ENCODE measurements at places on chromosomes 2 and 18.

- DNase-seq, result peak; percentile 20
These were observed 73.0 kb downstream of the COMMD1 start for GRCh38 chr2:61978522-61978921.

GRCh38 chr2:240255811-240256703, 115.6 kb upstream of the OTOS start:
- no peak for DNase-seq

DNA sequence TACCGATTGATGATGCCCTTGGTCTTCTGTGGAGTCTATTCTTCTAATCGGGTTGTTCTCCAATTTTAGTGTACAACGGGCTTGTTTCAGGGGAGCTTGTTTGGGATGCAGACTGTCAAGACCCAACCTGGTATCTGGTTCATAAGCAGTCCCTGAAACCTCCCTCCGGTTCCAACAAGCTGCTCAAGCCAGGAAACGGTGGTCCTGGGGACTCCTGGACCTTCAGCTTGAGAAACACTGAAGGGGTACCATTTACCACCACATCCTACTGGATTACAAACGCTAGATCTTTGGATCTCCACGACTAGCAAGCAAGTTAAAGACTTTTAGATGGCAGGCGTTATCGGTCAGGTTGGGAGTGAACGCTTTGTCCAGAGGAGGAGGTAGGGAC, 2.0 kb downstream of the BCL2 start:
- DNase-seq, result no peak

- DNase-seq, result no peak
These were observed 149.9 kb downstream of the LOXHD1 start for GRCh38 chr18:46506974-46507586.

GRCh38 chr2:42823744-42824453, 31.5 kb upstream of the HAAO start:
- DNase-seq, result no peak

DNA sequence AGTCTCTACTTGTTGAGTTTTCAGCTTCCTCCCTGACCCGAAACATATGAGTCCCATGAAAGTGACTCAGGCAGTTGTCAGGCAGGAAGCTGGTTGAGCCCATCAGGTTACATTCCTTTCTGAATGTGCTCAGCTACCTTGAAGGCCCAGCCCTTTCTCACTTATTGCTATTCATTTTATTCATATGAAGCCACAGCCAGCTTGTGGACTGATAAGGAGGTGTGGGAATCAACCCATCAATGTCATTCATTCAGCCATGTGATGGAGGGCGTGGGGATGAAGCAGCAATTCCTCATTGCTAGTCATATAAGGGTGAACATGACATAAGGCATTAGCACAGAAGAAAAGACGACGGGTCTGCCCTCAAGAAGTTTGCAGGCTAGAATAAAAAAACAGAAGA, 5.3 kb upstream of the VPS4B start:
- DNase-seq, result no peak

- no peak for DNase-seq
These were observed 314.9 kb upstream of the NRP2 start for GRCh38 chr2:205367331-205367935.

DNA sequence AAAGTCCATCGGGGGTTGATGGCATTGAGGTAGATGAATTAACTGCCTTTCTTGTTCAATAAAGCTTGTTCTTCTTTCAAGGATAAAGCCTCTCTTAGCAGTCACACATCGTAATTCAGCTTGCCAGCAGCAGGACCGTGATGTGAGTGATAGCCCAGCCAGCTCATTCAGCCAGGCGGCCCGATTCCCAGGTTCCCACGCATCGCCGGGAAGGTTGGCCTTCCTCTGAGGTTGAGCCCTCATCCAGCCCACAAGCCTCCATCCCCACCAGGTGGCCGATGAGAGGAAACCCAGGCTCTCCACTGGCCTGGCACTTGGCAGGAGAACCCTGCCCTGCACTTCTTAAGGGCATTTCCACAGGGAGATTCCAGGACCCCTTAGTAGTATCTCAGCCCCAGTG, 4.7 kb downstream of the AGAP1 start:
- DNase-seq, result no peak

DNA sequence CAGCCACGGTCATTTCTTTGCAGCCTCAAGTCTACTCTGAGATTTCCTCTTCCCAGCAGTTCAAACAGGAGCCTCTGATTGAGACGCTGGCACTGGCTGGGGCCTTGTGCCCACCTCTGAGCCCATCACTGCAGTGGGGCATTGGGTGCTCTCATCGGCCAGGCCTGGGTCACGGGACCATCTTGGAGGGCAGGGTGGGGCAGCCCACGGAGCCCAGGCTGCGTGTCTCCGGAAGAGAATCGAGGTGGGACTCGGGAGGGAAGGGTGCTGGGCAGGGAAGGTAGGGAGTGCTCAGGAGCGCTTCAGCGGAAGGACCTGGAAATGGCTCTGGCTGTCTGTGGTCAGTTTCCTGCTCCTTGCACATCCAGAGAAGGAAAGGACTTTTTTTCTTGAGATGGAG, 82.4 kb downstream of the RTP5 start:
- DNase-seq, result no peak

GRCh38 chr18:60675801-60676200, 303.2 kb upstream of the MC4R start:
- no peak for DNase-seq

- DNase-seq, result no peak
These were observed 75.6 kb upstream of the ARHGAP28 start for GRCh38 chr18:6653880-6654279.

DNA sequence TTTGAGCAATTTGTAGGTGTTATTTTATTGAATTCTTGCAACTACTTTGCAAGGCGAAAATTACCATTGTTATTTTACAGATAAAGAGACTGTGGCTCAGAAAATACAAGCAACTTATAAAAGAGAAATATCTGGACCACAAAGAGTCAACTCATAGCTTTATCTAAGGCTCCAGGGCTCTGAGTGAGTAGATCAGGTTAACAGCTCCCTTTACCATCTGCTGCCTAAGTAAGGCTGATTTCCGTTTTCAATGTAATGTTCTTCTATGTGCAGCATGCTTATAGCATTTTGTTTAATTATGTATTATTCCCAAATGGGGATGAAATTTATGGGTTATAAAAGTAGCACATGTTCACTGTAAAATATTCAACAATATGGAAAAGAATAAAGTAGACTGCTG, 299.1 kb upstream of the TNP1 start:
- DNase-seq, result no peak

GRCh38 chr2:207113414-207113813, 52.3 kb downstream of the KLF7 start:
- peak; percentile 82 for DNase-seq

DNA sequence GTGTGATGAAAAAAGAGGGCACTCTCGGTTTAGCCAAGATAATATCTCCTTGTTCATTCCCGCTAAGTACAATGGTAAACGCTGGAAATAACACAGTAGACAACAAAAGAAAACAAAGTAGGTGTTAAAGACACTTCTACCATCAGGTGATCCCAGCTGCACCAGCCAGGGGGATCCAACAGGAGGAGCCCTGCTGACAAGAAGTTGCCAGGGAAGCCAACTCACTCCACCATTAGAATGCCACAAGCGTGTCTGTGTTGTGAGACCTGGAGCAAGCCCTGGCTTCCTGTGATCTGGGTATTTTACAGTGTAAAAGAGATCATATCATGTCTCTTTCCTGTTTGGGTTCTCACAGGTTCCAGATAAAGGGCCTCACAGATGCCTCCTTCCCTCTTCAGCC, 117.0 kb downstream of the GRB14 start:
- DNase-seq, result no peak

- no peak for DNase-seq
These were observed 135.5 kb downstream of the PDE1A start for GRCh38 chr2:182291296-182291695.

DNA sequence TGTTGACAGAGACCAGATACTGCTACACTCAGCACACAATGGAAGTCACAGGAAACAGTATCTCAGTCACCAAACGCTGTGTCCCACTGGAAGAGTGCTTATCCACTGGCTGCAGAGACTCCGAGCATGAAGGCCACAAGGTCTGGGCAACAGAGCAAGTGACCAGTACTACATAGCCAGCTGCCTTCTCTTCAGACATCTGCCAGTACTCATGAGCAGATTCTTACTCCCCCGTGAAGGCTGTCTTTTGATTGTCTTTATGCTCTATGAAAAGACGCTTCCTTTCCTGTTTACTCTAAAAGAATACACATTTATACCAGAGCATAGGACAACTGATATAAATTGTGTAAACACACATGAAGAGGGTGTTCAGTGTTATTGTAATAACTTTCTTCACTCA, 118.9 kb downstream of the MMADHC start:
- DNase-seq, result no peak

DNA sequence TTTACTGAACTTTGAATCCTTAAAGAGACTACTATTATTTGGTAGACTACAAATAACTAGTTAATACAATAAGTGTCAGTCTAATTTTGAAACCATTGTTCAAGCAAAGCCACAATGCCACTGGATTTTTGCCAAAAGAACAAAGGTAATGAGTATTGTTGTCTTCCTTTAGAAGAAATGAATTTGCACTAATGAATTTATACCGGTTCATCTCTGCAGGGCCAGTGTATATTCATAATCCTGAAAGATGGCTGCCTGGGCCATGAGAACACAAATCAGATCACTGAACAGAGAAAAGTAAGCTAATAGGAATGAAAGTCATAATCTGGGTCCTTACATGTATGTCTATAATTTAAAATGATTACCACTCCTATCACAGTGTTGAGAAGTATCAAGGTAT, 31.2 kb downstream of the GCFC2 start:
- no peak for DNase-seq

- DNase-seq, result no peak
These were observed 469.9 kb downstream of the SOCS6 start for GRCh38 chr18:70758780-70759179.

DNA sequence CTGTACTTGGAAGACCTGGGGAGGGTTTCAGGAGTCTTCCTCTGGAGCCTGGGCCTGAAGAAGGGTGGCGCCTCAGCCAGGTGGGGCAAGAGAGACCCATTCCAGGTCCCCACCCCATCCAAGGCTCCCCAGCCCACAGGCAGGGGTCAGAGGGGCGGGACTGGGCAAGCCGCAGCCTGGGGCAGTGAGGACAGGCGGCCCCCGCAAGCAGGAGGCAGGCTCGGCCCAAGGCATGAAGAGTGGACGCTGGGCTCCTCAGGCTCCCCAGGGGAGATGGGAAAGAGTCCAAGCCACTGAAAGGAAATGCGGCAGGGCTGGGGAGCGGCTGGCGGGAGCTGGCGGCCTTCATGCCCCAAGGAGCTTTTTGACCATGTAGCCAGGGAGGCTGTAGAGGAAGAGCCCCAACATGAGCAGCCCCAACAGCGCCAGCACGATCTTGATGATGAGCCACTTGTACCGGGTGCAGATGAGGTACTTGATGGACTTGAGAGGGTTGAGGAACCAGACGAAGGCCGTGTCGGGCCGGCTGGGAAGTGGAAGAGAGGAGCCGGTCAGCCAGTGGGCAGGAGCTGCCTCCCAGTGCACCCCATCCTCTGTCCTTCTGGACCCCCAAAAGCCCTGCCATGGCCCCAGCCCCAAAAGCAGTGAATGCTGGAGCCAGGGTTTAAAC, 20.1 kb downstream of the OTOF start:
- DNase-seq, result no peak

DNA sequence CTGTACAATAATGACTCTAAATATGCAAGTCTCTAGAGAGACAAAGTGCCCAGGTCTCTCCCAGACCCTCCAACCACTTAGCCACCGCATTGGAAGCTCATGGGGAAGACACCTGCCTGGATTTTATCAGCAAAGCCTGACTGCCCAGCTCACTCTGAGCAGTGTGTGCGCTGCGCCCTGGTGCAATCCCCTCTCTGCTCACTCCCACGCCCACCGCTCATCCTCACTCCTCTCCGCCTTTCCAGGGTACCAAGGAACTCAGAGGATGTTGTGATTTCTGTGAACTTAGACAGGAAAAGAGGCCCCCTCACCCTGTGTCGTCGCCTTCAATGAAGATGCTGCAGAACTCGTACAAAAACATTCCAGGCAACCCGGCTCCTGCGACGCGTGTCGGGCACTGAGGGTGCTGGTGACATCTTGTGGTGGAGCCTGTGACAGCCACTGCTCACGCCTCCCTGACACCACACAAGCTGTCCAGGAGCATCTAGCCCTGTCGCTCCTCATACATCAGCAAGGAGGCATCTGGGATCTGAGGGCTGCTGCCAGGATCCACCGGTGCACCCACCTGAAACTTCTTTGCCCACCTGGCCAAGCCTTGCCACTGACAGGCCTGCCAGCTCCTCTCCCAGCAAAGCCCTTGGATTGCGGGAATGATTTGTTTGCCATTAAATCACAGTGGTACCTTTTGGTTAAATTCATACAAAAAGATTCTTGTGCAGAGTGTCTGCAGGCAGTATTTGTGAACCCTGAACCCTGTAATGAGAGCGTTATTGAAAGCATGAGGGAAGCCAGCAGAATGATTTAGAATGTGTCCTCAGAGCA, 220.4 kb downstream of the ZNF516 start:
- DNase-seq, result no peak

DNA sequence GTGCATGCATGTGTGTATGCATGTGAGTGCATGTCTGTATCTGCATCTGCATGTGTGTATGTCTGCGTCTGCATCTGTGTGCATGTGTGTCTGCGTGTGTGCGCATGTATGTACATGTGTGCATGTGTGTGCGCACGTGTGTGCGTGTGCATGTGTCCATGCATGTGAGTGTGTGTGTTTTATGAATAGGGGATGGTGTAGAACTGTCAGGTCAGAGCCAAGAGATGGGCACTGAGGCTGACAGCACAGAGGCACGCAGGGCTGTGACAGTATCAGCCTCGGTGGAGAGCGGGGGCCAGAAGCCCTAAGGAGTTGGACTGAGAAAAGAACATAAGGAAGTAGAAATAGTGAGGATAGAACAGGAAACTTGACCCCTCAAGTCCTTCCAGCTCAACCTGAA, 494.0 kb upstream of the MYT1L start:
- no peak for DNase-seq

DNA sequence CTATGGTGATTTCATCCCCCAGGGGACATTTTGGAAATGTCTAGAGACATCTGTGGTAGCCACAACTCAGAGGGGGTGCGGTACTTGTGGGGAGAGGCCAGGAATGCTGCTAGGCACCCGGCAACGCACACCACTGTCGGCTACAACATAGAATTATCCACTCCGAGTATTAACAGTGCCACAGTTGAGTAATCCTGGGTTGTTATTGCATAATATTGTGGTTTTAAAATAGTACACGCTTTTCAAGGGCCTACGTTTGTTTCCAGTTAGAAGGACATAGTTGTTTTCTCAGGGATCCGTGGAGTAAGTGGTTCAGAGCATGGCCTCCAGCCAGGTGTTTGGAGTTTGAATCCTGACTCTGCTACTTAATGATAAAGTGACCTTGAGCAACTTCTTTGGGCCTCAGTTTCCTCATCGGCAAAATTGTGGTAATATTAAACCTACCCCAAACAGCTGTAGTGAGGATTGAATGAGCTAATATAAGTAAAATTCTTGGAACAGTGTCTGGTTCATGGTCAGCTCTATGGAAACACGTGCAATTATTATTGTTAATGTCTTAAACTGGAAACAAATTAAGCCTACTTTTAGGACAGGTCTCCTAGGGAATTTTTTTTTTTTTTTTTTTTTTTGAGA, 24.5 kb downstream of the CYP27A1 start:
- DNase-seq, result no peak

- DNase-seq, result no peak
These were observed 455.1 kb downstream of the PLCL1 start for GRCh38 chr2:198259496-198259895.

GRCh38 chr18:56542476-56542875, 95.9 kb downstream of the TXNL1 start:
- no peak for DNase-seq

Measured in NCI-H1436 treated with DMSO at 0.1 percent for 48 hours (cell line).